ENCODE measurements at places on chromosomes 2 and 18.

- DNase-seq, result no peak
Observed at GRCh38 chr2:161771148-161771547, 146.9 kb downstream of the SLC4A10 start.

DNA sequence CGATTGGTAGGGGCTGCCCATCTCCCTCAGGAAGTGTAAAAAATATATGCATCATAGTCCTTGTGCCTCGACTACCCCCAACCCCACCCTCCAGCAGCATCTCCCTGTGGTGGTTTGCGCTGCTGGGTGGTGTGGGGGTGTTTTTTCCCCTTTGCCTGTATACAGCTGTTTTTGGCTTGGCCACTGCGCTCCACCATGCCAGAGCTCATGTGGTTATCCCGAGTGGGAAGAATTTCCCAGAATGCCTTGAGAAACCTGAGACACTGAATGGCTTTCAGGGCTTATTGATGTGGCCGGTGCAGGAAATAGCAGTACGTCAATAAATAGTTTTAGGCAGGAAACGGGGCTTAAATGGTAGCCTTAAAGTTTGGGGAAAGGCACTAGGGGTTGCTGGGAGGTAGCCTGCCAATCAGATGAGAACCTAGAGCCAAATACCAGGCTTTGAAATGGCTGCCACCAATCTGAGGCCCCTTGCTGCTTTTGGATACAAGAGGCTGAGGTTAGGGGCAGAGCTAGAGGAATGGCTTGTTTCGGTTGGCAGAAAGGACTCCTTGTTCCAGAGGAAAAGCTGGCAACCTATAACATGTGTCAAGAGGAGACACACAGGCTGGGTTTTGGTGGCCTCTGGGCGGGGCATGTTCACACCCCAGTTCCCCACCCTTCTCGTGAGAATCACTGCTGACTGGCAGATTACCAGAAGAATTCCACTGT is 144.1 kb downstream of the SMAD7 start:
- DNase-seq, result no peak

DNA sequence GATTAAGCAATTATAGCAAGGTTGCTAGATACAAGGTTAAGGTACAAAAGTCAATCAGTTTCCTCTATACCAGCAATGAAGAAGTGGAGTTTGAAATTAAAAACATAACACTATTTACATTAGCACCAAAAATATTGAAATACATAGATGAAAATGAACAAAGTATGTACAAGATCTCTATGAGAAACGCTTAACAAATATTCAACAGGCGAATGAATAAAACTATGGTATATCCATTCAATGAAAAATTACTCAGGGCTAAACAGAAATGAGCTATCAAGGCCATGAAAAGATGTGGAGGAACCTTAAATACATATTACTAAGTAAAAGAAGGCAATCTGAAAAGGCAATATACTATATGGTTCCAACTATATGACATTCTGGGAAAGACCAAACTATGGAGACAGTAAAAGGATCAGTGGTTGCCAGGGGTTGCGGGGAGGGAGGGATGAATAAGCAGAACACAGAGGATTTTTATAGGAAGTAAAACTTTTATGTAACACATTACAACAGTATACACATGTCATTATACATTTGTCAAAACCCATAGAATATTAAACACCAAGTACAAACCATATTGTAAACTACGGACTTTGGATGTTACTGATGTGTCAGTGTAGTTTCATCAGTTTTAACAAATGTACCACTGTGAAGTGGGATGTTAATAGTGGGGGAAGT is 62.1 kb downstream of the RMDN2 start:
- DNase-seq, result no peak

- DNase-seq, result no peak
Observed at GRCh38 chr2:13536941-13537340, 820.2 kb downstream of the TRIB2 start.

DNA sequence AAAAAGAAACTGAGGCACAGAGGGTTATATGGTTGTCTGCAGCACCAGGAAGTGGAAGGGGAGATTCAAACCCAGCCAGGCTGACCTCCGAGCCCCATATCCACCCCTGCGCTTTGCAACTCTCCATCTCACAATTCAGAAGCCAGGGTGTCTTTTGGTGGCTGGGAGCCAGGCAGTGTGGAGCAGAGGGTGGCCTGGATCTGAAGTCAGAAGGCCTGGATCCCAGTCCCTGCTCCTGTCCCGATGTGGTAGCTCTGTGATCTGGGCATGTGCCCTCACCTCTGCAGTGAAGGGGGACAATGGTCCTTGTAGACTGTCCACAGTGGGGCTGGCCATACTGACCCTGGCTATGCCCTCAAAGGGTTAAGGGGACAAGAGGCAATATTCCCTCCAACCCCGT is 57.0 kb downstream of the CIB4 start:
- DNase-seq, result no peak

GRCh38 chr2:241837197-241837965 is 21.3 kb downstream of the PDCD1 start:
- DNase-seq, result no peak

- DNase-seq, result no peak
Observed at GRCh38 chr2:86285981-86286380, 51.4 kb downstream of the REEP1 start.

DNA sequence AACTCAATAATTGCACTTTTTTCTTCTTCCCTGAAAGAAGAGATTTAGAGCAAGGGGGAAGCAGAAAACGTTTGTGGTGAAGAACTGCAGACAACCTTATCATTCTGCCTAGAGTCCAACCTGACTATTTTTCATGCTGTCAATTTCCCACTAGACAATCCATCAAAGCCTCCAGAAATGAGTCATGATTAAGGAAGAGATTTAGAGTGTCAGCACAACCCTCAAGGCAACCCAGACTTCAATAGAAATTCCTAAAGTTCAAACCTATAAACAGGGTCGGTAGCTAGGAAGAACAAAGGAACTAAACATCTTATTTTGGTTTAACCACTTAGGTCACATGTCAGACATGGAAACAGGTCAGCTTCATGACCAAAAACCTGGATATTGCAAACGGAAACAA is 86.9 kb downstream of the SLC25A12 start:
- DNase-seq, result no peak

Measured in esophagus squamous epithelium (tissue), 5 donors.